Stimulated activated CD4-positive, alpha-beta T cell treated with anti-CD3 and anti-CD28 coated beads, Interleukin-2, amount 100 ng/mL, for 24 hours (primary cell): ENCODE measurements at places on chromosomes 16 and 17.

- no peak for DNase-seq
Observed at GRCh38 chr16:79658301-79659033, 57.9 kb upstream of the MAF start.

DNA sequence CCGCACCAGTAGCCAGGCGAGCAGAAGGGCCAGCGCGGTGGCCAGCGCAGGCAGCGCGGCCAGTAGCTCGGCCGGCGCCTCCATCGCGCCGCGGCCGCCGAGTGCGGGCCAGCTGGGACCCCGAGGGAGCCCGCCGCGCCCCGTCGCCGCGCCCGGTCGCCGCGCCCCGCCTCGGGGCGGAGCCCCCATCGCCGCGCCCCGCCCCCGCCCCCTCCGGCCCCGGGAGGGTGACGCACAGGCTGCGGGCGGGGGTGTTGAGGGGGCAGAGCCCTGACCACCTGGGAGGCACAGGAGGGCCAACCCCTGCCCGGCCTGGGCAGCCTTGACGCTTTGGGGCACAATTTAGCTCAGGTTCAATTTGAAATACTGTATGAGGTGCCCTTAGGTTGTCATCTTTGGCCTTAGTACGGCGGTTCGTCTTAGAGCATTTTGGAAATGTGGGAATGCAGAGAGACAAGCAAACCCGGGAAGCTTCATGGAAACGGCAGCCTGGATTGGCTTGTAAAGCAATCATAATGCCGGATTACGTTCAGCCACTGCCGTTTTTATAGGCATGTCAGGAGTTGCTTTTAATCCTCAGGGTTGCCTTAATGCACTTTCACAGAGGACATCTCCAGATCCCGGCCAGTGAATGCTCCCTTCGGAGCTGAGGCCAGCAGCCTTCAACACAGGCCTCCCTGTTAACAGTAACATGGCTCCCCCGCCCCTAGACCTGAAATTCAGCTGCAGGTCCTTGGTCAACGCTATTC, at the start of gene MXRA7:
Gene MXRA7, minus strand, starts transcription at position 103 of the 749 bp plus-strand sequence. Its CDS starts 19 bp downstream, at position 84.
- DNase-seq: peak; percentile 65

DNA sequence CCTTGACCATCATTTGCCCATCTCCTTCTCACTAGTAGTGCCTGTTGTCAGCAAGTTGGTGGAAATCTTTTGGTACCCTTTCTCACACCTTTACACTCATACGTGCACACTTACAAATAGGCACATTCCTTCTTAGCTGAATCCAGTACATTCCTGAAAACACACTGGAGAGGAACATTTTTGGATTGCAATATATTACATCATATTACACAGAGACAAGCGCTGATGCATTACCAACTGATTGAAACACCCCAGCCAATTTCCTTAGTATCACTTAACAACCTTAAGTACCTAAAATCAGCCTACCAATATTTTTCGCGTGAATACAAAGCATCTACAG, 64.1 kb downstream of the PLCG2 start:
- DNase-seq: no peak

DNA sequence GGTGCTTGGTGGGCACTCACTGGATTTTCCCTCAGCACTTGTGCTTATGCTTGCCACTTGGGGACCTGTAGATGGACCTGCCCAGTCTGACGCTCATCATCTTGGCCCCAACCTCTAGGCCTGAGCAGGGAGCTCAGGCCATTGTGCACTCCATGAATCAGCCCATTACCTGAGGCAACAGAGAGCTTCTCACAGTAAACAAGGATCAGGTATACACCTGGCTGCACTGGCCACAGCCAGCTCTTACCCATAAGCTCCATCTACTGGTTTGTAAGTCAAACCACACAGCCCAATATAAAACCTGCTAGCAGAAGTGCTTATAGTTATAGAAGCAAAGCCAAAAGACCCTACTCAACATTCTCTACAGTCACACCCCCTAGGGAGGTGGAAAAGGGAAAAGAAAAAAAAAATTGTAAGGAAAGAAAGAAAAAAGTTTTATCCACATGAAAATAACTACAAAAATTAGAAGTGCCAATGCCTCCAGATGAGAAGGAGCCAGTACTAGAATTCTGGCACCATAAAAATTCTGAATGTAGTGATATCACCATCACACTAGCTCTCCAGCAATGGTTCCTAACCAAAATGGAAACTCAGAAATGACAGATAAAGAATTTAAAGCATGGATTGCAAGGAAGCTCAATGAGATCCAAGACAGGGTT, 87.8 kb upstream of the CDH5 start:
- no peak for DNase-seq

DNA sequence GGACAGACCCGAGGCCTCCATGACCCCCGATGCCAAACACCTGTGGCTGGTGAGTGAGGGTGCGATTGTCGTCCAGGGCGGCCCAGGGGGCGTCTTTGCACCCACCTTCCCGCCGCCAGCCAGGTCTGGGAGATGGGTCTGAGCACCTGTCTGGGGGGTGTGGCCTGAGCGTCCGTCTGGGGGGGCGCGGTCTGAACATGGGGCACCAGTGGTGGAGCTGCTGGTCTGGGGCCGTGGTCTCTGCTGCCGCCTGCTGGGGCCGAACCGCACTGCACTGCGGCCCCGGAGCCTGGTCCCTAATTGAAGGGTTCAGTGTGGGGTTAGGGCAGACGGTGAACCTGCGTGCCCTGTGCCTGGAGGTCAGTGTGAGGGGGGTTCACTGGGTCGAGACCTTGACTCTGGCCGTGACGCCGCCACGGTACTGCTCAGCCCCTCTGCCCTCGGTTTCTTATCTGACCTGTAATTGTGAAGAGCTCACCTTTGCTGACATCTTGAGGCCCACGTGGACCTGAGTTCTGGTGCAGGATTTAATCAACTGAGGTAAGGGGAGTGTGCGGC, 12.6 kb upstream of the TCF25 start:
- peak; percentile 83 for DNase-seq
